ENCODE measurements at places on chromosomes 16 and 17.

- ATAC-seq = no peak
Observed at GRCh38 chr16:27907457-27907972, 156.0 kb downstream of the GSG1L start.

GRCh38 chr17:9141425-9141753 lies 120.1 kb downstream of the NTN1 start:
- ATAC-seq = no peak

- ATAC-seq = no peak
Observed at GRCh38 chr16:86403541-86404163, 106.7 kb upstream of the FOXF1 start.

GRCh38 chr16:8905795-8906591 lies 23.8 kb downstream of the LITAFD start:
- no peak for ATAC-seq

GRCh38 chr17:29933379-29933778 lies 3.4 kb upstream of the SSH2 start:
- ATAC-seq = no peak

GRCh38 chr16:84143784-84144199 lies 1.2 kb downstream of the HSDL1 start:
- no peak for ATAC-seq

DNA sequence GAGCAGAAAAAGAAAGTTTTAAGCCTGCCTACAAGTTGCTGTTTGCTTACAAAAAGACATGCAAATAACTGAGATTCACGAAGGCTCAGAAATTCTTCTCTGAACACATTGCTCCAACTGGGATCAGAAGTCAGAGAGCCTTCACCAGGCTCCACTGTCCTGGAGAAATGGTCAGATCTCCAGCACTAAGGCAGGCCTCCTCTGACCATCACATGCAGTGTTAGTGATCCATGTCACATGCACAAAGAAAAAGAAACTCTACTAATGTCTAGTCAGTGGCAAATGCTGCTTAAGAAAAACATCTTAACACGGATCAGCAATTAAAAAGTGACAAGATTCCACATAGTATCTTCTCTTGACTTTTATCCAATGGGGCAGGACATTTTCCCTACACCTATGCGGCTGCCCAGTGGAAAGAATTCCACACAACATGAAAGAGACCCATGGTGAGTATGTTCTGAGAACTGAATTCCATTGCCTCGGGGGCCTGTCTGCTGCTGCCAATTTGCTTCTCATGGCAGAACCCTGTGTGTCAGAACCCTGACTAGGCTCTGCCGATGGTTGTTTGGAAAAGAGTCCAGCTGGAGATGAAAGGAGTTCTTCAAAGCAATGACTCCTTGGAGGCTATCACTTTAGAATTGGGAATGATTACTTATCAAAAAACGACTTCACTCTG lies 96.6 kb downstream of the HIC1 start:
- ATAC-seq = no peak

GRCh38 chr16:64964126-64964540 lies 157.7 kb downstream of the CDH11 start:
- ATAC-seq = no peak

Data from esophagus mucosa (tissue), 1 donor.